ENCODE measurements at places on chromosomes 12 and 14.
A peak's percentile ranks its signal among the peaks of the same experiment; 100 is the strongest.

GRCh38 chr12:65854629-65855028 is 30.3 kb downstream of the HMGA2 start:
- DNase-seq, result peak; percentile 29

DNA sequence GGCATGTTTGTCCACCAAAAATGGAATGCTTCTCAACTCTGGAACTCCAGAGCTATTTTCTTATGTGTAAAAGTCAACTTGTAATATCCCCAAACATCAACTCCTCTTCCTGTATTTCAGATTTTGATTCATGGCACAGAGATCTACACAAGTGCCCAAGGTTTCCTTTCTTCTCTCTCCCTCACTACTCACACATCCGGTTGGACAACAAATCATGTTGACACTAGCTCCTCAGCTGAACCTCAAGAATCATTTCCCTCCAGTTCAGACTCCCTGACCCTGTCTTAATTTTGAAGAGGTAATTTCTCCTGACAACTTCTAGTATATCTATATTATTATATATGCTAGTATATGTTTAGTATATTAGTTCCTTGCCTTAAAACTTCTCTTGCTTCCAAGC is 485.4 kb upstream of the CCDC196 start:
- no peak for DNase-seq

DNA sequence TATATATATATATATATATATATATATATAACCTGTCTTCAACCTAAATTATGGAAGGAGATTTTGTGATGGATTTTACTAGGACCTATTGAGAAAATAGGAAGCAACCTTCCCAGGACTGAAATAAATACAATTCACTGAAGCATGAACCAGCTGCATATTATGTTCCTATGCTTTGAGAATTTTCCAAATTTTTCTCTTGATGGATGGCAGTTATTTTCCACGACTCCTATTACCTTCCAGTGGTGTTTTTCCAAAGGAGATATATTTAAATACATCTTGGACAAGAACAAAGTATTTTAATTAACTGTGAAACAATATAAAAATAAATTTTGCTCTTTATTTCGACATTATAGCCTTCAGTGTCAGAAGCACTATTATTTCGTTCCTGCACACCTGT is 87.9 kb downstream of the TMTC1 start:
- DNase-seq, result no peak

GRCh38 chr14:33529787-33530757 is 420.8 kb downstream of the EGLN3 start:
- no peak for DNase-seq

DNA sequence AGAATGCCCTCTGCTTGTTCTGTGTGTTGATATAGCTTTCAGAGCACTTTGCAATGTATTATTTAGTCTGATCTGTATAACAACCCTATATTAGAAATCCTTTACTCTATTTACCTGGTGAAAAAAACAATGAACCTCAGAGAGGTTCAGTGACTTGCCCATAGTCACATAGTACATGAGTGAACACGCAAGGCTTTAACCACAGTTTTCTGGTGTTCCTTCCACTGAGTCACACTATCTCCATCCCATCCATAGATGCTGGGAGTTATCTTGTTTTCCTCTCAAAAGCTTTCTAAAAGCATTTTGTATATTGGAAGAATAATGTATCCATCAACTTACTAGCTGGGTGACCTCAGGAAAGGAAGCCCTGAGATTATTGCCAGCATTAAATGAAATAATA is 104.5 kb downstream of the NT5DC3 start:
- DNase-seq, result no peak

GRCh38 chr12:39902821-39903220 is 203.1 kb downstream of the SLC2A13 start:
- no peak for DNase-seq

GRCh38 chr14:98167275-98167674 is 1104.7 kb downstream of the BCL11B start:
- DNase-seq, result no peak

DNA sequence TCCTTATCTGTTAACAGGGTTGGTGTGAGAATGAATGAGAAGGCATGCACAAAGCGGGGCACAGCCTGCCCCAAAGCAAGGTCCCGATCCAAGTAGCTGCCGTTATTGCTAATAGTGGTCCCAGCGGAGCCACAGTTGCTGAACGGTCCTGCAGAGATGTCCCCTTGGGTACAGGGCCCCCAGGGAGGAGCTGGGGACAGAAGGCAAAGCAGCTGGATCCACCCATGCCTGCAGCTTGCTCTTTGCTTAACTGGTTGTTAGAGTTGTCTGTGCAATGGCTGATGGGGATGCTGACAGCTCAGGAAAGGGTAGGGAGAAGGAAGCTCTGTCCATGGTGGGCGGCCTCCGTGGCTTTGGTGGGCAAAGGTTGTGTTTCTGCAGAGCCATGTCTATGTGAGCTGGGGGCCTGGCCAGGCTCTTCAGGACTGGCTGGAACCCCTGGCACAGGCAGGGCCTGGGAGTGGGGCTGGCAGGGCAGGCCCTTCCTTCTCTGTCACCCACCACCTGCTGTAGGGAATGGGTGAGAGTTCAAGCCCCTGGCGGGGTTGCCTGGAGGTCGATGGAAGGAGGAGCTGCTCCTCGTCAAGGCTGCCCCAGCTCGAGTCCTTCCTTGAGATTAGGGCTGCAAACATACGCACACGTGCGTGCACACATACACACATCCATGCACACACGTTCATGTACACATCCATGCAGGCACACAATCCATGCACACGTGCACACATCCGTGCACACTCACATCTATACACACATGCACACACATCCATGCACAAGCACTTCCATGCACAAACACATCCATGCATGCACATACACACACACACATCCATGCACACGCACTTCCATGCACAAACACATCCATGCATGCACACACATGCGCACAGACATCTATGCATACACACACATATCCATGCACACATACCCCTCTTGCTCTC is 35.4 kb downstream of the NOC4L start:
- DNase-seq, result no peak

GRCh38 chr14:49221316-49221715 is 364.9 kb downstream of the RPS29 start:
- DNase-seq, result no peak

Measured in fibroblast of skin of abdomen (primary cell).